ENCODE measurements at places on chromosomes 11 and 22.

DNA sequence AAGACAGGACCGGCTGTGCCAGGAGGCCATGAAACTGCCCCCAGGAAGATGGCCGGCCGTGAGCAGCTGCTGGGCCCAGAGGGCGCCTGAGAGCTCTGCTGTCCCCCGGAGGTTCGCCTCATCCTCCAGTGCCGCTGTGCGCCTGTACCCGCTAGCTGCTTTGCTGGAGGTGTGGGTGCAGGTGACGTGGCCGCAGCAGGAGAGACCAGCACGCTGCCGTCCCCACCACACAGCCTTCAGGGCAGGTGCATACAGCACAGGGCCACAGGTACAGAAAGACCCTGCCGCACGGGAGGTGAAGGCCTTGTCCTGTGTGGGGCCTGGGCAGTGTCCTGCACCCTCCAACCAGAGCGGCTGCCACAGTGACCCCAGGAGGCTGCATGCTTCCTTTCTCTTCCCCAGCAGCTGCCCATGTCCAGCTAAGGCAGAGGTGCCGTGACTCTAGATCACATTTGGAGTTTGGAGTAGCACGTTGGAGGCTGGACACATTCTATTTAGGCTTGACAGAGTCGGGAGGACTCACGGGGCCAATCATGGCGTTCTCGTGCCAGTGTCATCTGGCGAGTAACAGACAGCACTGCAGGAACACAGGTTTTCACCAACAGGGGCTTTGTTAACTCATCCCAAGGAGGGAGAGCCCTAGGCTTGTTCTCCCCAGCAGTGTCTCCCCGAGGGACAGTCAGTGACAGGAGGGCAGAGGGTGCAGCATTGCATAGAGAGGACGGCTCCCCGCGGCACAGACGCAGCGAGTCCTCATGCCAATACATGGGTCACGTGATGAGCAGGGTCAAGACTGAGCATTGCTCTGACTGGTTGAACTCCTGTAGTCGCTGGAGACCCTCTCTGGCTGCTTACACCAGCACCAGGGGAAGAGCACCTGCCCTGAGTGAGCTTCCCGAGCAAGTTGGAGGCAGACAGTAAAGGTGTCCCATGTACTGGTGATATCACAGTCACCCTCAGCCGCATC lies 18.7 kb upstream of the PANX2 start:
- DNase-seq = no peak
- H3K27me3 ChIP-seq = peaks cover 3% of the 10 kb centered on the region
- no peak overlapping the region for H3K27ac ChIP-seq
- no peak overlapping the region for H3K4me3 ChIP-seq
- peaks cover 2% of the 10 kb centered on the region for H3K4me1 ChIP-seq
- no peaks in the 10 kb centered on the region for H3K36me3 ChIP-seq

- peaks cover 2% of the 10 kb centered on the region for H3K27me3 ChIP-seq
- no peak overlapping the region for H3K4me3 ChIP-seq
- H3K27ac ChIP-seq = no peak overlapping the region
- peaks cover 16% of the 10 kb centered on the region for H3K4me1 ChIP-seq
- peaks cover 6% of the 10 kb centered on the region for H3K36me3 ChIP-seq
- no peak for DNase-seq
Observed at GRCh38 chr11:114195981-114196731, 100.0 kb upstream of the NNMT start.

- H3K4me3 ChIP-seq = no peak overlapping the region
- no peak overlapping the region for H3K27ac ChIP-seq
- DNase-seq = no peak
- no peaks in the 10 kb centered on the region for H3K4me1 ChIP-seq
- peaks cover 16% of the 10 kb centered on the region for H3K27me3 ChIP-seq
Observed at GRCh38 chr11:9047964-9048523, 43.4 kb downstream of the SCUBE2 start.

- no peaks in the 10 kb centered on the region for H3K36me3 ChIP-seq
- H3K27me3 ChIP-seq = no peaks in the 10 kb centered on the region
- peaks cover 17% of the 10 kb centered on the region for H3K4me1 ChIP-seq
- no peak overlapping the region for H3K27ac ChIP-seq
- no peak for DNase-seq
Observed at GRCh38 chr11:86201371-86201884, 43.1 kb upstream of the EED start.

DNA sequence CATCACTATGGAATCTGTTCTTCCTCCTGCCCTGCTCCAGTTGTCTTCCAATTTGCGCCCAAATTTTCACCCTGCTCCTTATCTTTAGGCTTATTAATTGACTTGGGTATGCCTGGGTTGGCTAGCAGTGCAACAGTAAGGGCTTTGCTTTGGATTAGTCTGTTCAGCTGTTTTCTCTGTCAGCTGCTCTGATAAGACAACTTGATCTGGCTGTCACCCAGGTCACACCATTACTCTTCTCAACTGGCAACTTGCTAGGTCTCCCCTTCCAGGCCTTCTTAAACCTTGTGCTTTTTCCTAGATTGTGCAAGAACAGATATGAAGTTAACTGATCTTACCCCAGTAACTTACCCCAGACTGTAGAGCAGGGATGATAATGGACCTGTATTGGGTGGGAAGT lies 357.8 kb upstream of the LARGE1 start:
- no peaks in the 10 kb centered on the region for H3K4me1 ChIP-seq
- H3K27me3 ChIP-seq = no peaks in the 10 kb centered on the region
- H3K4me3 ChIP-seq = no peak overlapping the region
- H3K36me3 ChIP-seq = no peaks in the 10 kb centered on the region

- peak overlapping the region; percentile 70 for H3K4me3 ChIP-seq
- H3K4me1 ChIP-seq = peaks cover 11% of the 10 kb centered on the region
- H3K36me3 ChIP-seq = no peaks in the 10 kb centered on the region
Observed at GRCh38 chr11:122156940-122157382, 40.9 kb upstream of the BLID start.

DNA sequence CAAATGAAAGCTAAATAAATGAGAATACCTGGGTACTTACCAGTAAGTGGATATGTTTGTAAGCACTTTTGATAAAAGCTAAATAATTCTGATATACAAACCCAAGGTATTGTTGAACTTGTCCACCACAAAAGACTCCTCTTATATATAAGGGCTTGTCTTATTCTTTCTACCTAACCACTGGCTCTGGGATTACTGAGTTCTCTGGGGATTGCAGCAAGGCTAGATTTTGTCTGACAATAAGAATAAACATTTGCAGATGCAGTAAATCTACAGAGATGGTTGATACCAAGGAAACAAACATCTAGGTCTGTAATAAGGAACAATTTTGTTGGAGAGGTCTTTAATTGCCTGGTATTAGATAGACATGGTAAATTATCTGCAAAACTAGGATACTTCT lies at the start of gene OR51A4:
Gene OR51A4, minus strand, starts transcription at position 101 of the 400 bp plus-strand sequence. CDS start 505 bp downstream, outside the sequence.
- H3K36me3 ChIP-seq = no peaks in the 10 kb centered on the region
- no peak for DNase-seq
- no peak within 1 kb of the TSS for H3K4me3 ChIP-seq
- no peaks in the 10 kb centered on the region for H3K4me1 ChIP-seq

- H3K27me3 ChIP-seq = peaks cover 10% of the 10 kb centered on the region
- no peak for DNase-seq
- H3K4me1 ChIP-seq = no peaks in the 10 kb centered on the region
- H3K27ac ChIP-seq = no peak overlapping the region
Observed at GRCh38 chr22:48566741-48567140, 1260.9 kb downstream of the BRD1 start.

GRCh38 chr11:110069158-110069737 lies 23.9 kb upstream of the ZC3H12C start:
- H3K4me1 ChIP-seq = peaks cover 18% of the 10 kb centered on the region
- no peak overlapping the region for H3K4me3 ChIP-seq
- H3K27me3 ChIP-seq = peaks cover 32% of the 10 kb centered on the region
- peaks cover under 1% of the 10 kb centered on the region for H3K36me3 ChIP-seq

DNA sequence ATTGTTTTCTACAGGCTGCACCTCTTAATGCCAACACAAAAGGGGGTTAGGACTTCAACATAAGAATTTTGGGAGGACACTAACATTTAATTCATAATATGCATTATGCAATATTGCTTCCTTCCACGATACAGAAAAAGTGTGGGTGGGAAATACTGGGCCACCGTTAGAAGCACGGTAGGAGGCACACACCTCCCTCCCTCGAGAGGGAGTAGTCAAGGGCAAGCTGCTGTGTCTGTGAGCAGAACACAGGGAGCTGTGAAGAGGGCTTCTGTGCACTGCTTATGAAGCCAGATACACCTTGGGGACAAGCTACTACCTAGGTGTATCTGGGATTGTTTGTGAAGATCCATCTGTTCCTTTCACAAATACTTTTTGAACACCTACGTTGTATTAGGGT lies 109.3 kb upstream of the PLET1 start:
- H3K27me3 ChIP-seq = no peaks in the 10 kb centered on the region
- H3K4me3 ChIP-seq = no peak overlapping the region
- no peaks in the 10 kb centered on the region for H3K36me3 ChIP-seq
- no peak for DNase-seq
